Tibial nerve (tissue), 4 donors: ENCODE measurements at places on chromosomes 7 and 10. TPM values are rescaled to one million over a fixed set of nuclear protein-coding genes. Genes with fewer than 3 reads are reported as not detected.

The LIPN gene
- not detected for total RNA-seq

The HYAL4 gene
- total RNA-seq, result not detected

The PTF1A gene
- total RNA-seq, result not detected

The TMEM229A gene
- not detected for total RNA-seq

The GFRA1 gene
- 104 TPM for total RNA-seq
